ENCODE measurements at places on chromosomes 12 and 14.
A peak's percentile ranks its signal among the peaks of the same experiment; 100 is the strongest.

GRCh38 chr12:113923251-113923650, 42.9 kb downstream of the RBM19 start:
- DNase-seq = no peak

DNA sequence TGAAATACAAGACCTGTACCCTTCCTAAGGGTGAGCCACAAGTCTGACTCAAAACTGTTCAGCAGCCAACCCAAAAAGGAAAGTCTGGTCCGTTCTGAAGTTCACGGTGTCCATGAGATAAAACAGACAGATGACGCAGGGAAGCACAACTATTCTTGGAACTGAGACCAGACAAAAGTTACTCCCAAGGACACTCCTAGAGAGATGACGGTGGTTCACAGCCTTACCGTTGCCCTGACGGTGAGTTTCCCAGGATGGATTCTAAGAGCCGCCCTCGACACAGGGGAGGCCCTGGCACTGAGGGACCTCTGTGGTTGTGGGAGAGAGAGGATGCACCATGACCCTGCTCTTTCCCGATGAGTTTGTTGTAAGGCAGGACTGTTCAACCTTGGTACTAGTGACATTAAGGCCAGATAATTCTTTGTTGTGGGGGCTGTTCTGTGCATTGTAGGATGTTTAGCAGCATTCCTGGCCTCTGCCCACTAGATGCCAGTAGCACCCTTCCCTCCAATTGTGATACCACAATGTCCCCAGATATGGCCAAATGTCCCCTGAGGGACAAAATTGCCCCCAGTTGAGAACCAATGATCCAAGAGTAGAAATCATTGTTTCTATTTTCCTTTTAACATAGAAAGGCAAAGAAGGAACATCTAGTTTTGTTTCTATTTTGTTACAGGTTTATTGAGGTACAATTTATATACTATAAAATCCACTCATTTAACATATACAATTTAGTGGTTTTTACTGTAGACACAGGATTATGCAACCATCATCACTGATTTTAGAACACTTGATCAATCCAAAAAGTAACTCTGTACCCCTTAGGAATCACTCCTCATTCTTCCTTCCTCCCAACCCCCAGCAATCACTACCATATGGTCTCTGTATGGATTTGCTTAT, 23.0 kb downstream of the OR10P1 start:
- DNase-seq = no peak

DNA sequence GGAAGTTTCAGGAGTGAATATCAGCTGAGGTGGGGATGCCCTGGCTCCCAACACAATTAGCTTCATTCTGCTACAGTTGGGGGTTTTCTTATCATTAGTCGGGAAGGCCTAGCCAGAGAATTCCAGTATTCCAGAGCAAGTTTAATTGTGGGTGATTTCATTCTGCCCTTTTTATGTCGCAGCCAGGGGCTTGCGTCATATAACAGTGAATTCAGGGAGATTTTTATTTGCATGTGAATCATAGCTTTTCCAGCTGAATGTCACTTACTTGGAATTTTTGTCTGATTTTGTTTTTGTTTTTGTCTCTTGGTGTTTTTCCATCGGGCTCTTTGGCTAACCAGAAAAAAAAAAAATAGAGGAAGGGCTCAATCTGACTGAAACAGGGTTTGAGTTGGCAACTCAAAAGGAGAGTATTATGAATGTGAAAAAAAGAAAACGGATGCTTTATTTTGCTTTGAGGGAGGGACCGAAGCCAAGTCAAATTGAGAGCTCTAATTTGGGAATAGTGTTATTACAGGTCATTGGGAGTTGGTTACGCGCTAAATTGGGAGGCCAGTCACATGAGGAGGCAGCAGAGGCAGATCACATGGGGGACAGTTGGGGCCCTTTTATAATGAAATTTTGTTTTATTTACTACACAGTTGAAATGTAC, 119.4 kb downstream of the SAMD4A start:
- no peak for DNase-seq

- no peak for DNase-seq
Measured at GRCh38 chr14:101538878-101539277, 22.4 kb upstream of the DIO3 start.

DNA sequence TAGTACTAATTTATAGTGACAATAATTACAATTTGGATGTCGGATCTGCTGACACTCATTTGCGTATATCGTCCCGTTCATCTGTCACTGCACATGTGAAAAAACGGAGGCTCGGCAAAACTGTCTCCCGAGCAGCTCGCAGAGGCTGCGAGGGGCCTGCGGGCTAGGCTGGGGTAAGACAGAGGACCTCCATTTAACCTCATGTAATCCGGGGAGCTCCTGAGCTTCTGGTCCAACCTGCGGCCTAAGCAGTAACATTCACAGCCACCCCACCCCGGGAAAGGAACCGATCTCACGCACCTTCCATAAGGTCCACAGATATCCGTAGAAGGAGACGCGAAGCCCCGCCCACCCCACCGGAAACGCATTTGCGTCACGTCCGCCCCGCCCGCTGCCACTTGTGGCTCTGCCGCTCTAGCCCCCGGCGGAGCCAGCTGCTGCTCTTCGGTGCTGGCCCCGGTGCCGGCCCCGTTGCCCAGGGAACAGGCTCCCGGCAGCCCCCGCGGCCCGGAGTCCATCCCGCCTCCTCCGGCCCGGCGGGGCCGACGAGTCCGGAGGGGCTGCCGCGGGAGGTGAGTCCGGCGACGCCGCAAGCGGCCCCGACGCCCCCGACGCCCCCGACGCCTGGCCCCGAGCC, at the start of the genes CINP and TECPR2:
TSS of gene CINP (minus strand) at position 346 of the 637 bp plus-strand sequence. CDS start at position 307, 39 bp downstream.
TSS of gene TECPR2 (plus strand) at position 397 of the 637 bp plus-strand sequence. CDS start 13,781 bp downstream, outside the sequence.
- peak; percentile 89 for DNase-seq

- DNase-seq = no peak
Measured at GRCh38 chr14:35576260-35576659, 42.3 kb downstream of the INSM2 start.

DNA sequence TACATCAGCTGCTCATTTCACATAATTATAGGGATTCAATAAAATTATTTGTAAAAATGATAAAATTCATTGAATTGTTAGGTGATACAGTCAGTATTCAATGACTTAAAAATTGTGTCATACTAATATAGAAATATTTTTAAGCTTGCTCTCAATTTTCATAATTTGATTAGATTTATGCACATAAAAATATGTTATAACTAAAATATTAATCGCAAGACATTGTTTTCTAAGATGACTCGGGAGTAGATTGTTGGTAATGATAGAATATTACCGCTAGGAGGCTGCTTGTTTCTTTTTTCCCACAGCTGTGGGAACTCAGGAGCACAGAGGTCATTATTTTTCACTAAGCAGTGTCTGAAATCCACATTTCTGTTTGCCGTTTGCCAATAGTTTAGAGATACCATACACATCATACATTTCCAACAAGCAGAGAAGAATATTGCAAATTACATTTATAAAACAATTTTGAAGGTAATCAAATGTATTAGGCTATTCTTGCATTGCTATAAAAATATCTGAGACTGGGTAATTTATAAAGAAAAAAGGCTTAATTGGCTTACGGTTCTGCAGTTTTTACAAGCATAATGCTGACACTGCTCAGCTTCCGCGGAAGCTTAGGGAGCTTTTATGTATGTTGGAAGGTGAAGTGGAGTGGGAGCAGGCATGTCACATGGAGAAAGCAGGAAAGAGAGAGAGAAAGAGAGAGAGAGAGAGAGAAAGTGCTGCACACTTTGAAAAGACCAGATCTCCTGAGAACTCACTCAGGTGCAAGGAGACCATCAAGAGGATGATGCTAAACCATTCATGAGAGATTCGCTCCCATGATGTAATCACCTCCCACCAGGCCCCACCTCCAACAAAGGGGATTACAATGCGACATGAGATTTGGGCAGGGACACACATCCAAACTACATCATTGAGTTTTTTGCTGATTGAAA, 9.2 kb downstream of the CD69 start:
- DNase-seq = no peak

- no peak for DNase-seq
Measured at GRCh38 chr12:112011685-112012084, 1.3 kb downstream of the TMEM116 start.

DNA sequence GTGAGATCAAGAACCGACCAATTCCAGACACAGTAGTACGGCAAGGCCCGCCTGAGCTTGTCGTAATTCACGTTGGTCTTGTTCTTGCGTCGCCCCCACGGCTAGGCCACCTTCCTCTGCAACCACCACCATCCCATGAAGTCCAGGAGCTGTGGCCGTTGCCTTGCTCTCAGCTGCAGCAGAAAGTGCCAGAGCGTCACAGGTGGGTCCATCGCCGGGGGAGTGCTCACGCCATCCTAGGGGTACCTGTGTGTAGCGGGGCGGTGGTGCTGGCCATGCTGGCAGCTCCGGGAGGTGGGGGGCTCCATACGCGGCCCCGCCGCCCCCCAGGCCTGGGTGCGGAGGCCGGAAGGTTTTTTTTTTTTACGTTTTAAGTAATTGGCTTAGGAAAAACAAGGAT, 23.1 kb downstream of the TMEM121 start:
- no peak for DNase-seq

DNA sequence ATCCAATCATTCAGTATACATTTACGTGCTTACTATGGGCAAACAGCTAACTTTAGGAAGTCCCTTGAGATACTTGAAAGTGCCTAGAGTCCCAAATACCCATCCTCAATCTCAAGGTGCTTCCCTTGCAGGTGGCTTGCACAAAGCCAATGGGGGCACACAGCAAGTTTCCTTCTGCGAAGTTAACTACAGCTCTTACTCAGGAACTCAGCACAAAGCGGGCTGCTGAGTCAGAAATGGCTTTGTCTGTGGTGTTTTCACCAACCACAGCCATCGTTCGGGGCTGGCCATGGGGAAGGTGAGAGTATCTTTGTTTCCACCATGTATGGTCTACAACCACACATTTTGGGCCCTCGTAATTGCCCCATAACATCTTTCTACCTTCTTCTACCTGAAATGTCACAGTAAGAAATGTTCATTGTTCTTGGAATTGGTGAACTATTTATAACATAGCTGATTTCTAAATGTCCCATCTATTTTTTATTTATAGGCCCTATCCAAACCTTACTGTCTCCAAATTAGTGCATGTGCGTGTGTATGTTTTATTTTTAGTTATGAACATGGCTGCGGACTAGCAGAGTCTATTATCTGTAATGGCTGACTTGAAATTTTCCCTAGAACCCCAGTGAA, 13.9 kb downstream of the MFAP5 start:
- DNase-seq = peak; percentile 6

DNA sequence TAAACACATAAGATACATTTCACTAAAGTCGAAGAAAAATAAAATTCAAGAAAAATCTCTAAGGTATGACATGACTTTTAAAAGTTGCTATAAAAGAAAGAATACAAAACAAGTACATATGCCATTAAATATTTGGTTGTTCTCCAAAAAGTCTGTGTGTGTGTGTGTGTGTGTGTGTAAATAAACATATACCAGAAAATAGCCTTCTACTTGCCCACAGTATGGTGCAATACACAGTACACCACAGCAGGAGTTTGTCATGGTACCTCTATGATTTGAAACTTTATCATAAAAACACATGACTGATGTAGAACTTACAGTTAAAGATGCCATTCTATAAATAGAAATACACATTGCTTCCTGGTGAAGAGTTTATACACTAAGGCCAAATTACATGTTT, 692.7 kb upstream of the MGAT4C start:
- DNase-seq = no peak

GRCh38 chr12:473863-474577, 14.3 kb downstream of the B4GALNT3 start:
- no peak for DNase-seq

DNA sequence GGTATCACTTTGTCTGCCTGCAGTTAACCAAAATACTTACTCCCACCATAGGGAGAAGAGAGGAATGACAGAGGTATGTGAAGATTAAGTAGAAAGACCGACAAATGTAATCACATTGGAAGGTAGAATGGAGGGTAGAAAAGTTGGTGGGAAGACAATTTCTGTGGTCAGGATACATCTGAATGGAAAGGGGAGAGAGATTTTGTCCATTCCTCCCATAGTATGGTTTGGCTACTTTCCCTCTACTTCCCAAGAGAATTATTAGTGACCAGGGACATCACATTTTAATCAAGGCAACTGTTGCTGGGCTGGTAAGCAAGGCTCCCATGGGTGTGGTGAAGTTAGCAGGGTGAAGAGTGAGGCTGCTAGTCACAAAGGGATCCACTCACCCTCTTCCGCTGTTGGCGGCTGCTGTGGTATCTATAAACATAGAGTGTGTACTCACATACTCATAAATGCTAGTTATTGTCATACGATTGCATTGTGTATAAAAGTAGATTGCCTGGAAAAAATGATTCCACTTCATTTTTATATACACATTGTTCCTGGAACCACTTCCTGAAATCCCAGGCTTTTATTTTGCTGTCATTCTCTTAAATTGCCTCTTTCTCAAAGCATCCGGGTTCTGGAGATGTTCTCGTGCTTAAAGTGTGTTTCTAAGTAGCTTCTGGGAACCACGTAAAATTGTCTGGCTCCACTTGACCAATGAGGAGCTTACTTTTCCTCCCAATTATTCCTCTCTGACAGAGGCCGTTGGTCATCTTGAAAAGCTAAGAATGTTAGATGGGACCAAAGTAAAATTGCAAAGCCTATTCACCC, 413.1 kb downstream of the ZFP36L1 start:
- no peak for DNase-seq

DNA sequence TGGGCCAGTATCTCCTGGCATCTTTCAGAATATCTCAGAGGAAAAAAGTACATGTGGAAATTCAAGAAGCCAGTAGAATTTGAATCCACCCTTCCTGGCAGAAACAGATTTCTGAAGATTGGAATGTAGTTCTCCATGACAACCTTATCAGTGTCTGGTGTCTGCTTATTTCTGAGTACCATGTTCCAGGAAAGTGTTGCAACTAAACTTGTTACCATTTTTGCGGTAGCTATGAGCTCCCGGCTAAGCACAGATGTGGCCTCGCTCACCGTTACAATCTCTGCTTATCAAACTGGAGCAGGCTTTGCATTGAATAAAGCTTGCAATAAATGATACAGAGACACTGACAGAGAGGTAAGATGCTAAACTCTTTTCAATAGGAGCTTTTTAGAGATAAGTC, 13.0 kb upstream of the ITPR2 start:
- DNase-seq = no peak

GRCh38 chr12:79366374-79366773, 324.4 kb downstream of the PAWR start:
- DNase-seq = no peak

- no peak for DNase-seq
Measured at GRCh38 chr12:72289633-72290032, 17.5 kb downstream of the TRHDE start.

DNA sequence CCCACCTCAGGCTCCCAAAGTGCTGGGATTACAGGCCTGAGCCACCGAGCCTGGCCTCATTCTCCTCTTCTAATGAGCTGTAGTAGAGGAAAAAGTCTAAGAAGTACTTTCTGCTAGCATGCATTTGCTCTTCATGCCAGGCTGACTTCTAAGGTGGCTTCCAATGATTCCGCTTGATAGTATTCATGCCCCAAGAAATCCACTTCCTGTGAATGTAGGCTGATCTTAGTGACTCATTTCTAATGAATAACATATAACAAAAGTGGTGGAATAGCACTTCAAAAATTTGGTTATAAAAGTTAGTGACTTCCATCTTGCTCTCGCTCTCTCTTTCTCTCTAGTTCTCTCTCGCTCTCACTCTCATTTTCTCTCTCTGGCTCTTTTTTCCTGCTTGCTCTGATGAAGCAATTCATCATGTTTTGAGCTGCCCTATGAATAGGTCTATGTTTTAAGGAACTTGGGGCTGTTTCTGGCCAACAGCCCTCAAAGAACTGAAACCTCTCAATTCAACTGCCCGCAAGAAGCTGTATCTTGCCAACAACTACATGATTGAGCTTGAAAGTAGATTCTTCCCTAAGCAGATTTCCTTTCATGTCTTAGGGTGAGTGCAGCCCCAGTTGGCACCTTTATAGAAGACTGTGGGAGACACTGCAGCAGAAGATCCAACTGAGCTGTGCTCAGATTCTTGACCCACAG, 282.9 kb downstream of the RMST start:
- DNase-seq = no peak

GRCh38 chr12:109494348-109494881, 17.0 kb downstream of the UBE3B start:
- DNase-seq = no peak
